Stimulated activated effector memory CD8-positive, alpha-beta T cell treated with anti-CD3 and anti-CD28 coated beads, Interleukin-12 subunit alpha, Interleukin-12 subunit beta, amount 100 ng/mL, for 72 hours (primary cell): ENCODE measurements at places on chromosomes 7 and 10.

- peak; percentile 93 for DNase-seq
Measured at GRCh38 chr7:101688183-101688831, 59.2 kb upstream of the MYL10 start.

DNA sequence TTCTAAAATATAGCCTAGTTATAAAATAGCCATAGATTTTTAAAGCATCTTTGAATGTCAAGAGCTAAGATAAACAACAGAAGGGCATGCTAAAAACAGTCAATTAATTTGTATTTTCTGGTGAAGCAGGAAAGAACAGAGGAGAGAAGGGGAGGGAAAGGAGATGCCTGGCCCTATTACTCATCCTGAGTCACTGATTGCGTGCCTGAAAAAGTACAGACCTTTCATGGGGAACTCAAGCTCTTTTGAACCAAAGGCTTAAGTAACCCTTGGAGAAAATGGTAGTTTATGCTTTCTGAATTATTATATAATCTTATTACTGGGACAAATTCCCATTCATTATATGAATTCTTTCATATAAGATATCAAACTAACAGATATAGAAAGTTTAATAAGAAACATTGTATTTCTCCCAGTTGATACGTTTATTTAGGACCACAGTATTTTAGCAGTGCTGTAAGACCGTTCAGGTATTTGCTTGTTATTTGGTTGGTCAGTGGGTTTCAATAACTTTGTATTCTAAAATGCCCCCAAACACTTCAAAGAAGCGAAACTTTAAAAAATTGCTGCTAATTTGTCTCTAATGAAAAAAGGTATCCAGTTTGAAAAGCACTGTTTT, 151.3 kb downstream of the HGF start:
- no peak for DNase-seq

- DNase-seq = no peak
Measured at GRCh38 chr7:1590887-1591286, 21.1 kb upstream of the PSMG3 start.

GRCh38 chr7:29265208-29265923, 70.8 kb downstream of the CHN2 start:
- DNase-seq = no peak

GRCh38 chr7:27661811-27662489, 733 bp downstream of the HIBADH start:
- no peak for DNase-seq

GRCh38 chr10:119500123-119500795, 42.3 kb downstream of the RGS10 start:
- DNase-seq = no peak

DNA sequence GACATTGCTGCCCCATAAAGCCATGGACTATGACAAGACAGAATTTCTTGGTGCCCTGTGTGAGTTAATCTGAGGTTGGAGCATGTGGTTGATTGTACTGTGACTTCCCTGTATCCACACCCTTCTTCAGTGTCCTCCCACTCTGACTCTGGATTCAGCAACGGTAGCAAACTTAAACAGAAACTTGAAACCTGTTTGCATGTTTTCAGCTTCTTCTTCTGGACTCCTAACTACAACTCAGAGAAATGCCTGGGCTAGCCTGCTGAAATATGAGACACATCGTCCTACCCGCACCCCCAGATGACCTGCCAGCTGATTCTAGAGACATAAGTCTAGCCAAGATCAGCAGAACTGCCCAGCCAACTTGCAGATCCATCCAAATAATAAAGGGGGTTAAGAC, 78.4 kb downstream of the IPMK start:
- DNase-seq = no peak

DNA sequence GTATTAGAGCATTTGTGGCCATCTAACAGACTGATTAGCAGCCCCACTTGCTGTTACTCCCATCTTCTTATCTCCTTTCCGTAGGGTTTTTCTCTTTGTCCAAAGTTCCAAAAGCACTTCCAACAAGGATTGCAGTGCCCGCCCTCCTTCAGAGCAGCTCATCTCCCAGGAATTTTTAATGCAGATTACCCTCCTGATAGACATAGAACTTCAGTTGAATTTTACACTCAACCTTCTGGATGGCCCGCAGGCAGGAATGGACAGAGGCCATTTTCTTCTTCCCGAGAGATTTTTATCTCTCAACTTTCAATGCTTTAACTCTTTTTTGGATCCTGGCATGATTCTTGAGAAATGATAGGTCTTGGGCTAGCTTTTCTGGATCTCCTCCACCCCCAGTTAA, 23.3 kb downstream of the PRKG1 start:
- DNase-seq = no peak

GRCh38 chr10:65284495-65285041, 1641.3 kb upstream of the LRRTM3 start:
- no peak for DNase-seq

DNA sequence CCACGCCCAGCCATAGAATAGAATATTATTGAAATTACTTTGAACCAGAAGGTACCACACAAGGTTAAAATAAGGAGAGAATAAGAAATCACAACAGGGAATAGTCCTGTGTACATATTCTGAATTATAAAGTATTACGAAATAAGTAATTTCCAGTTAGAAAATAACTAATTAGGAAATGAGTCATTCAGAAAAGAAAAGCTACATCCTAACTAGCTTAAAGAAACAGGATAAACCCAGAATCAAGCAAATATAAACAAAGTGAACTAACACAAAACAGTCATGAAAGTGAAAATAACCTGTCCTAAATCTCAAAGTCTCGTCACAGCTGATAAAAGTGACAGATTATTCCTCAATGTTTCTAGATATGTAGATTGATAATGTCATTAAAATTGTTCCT, 74.8 kb upstream of the NEBL start:
- no peak for DNase-seq

- no peak for DNase-seq
Measured at GRCh38 chr7:2373124-2373556, 18.5 kb downstream of the EIF3B start.

DNA sequence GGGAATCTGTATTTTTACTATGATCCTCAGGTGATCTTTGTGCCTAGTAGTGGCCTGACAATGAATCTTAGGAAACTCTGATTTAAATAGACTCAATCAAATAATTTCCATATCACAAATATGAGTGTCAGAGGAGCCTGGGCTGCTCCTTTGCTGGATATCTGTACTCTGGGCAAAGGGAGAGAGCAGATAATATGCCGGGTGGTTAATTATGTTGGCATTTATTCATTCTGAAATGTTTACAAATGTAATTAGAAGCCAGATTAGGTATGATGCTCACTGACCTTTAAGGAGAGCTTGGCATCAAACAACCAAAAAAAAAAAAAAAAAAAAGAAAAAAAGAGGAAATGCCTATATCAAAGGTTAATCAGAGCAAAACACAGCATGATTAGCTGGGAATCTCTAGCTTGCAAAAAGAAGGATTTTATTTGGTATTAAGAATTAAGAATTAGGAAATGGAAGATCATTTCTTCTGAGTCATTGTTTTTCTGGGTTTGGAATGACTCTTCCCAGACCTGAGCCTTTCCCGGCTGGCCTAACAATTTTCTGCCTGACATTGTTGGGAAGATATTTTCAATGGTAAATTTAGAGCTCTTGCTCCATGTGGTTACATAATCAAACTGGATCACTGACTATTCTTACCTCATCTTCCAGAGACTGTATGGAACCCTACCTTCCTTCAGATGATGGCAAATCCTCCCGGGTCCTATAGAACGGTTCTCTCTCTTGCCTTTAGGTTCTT, 365.3 kb downstream of the REEP3 start:
- no peak for DNase-seq

GRCh38 chr7:71665716-71666115, 533.8 kb downstream of the GALNT17 start:
- no peak for DNase-seq

- no peak for DNase-seq
Measured at GRCh38 chr7:3510101-3511020, 209.3 kb downstream of the SDK1 start.

DNA sequence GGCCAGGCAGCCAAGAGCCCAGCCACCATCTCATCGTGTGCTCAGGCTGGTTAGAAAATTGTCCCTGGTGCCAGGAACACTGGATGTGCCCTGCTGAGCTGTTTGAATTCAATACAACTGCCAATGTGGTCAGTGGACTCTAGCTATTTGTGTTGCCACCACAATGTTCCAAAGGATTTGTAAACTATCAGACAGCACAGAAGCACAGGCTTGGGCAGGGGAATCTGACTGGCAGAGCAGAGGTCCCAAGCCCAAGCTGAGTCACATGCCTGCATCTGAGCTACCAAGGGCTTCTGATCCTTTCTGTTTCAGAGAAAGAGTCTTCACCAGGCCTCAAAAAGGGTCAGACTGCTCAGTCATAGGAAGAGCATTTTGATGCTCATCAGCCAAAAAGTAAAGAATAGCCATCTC, 232.1 kb upstream of the SEMA3C start:
- DNase-seq = no peak

DNA sequence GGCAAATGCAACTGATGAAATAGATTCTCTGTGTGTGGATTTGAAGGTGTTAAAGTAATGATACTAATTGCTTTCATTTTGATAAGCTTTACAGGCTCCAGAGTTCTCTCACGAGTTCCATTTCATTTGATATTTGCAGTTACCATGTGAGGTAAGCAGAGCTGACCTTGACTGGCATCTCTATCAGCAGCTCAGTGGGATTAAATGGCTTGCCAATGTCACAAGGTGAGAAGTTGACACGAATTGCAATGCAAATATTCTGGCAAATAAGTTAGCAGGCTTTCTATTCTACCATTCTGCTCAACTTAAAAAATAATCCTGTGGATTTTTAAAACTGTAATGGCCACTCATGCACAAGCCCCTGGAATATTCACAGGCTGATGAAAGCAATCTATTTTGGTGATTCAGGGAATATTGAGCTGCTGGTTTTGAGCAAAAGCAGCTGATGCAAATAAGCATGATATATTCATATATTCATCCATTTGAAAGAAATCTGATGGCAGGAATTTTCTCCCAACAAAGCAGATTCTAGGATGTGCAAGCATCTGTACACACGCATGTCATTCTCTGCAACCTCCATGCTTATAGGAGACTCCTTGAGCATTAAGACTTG, 64.5 kb upstream of the ANKRD1 start:
- no peak for DNase-seq

- DNase-seq = no peak
Measured at GRCh38 chr10:103882285-103883007, 27.1 kb upstream of the SH3PXD2A start.

- DNase-seq = no peak
Measured at GRCh38 chr7:37289367-37289766, 159.3 kb downstream of the ELMO1 start.

DNA sequence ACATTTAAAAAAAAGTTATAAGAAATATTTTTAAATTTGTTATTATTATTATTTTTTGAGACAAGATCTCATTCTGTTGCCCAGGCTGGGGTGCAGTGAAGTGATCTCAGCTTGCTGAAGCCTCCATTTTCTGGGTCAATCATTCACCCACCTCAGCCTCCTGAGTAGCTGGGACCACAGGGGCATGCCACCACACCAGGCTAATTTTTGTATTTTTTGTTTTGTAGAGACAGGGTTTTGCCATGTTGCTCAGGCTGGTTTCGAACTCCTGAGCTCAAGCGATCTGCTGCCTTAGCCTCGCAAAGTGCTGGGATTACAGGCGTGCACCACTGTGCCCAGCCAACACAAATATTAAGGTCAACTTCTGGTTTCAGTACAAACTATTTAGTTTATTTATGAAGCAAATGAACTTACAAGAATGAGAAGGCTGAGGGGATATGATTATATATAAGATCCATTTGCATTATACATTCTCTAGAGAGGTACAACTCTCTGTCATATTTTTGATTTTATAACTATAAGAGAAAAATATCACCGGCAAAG, 45.9 kb upstream of the FAM133B start:
- DNase-seq = no peak

DNA sequence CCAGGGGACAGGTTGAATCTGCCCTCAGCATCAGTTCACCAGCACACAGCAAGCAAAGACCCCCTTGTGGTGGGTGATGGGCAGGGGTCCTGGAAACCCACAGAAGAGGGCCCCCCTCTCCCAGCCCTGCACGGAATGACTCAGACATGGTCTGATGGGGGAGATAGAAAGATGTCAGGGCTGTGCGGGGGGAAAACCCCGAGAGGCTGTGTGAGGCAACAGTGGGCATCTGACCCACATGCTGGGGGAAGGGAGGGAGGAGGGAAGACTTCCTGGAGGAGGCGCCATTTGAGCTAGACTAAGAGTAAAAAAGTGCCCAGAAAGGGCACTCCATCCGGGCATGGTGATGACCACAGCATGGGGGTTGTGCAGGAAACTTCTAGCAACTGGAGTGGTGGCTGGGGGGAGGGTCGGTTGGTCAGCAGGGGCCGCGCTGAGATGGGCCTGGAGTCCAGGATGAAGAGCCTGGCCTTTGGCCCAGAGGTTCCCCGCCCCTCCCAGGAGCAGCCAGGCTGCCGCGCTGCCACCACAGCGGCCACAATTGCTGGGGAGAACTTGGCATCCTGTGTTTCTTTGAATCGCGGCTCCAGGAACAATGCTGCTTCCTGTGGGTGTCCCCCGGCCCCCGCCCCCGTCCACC, 2.5 kb downstream of the LFNG start:
- peak; percentile 88 for DNase-seq

DNA sequence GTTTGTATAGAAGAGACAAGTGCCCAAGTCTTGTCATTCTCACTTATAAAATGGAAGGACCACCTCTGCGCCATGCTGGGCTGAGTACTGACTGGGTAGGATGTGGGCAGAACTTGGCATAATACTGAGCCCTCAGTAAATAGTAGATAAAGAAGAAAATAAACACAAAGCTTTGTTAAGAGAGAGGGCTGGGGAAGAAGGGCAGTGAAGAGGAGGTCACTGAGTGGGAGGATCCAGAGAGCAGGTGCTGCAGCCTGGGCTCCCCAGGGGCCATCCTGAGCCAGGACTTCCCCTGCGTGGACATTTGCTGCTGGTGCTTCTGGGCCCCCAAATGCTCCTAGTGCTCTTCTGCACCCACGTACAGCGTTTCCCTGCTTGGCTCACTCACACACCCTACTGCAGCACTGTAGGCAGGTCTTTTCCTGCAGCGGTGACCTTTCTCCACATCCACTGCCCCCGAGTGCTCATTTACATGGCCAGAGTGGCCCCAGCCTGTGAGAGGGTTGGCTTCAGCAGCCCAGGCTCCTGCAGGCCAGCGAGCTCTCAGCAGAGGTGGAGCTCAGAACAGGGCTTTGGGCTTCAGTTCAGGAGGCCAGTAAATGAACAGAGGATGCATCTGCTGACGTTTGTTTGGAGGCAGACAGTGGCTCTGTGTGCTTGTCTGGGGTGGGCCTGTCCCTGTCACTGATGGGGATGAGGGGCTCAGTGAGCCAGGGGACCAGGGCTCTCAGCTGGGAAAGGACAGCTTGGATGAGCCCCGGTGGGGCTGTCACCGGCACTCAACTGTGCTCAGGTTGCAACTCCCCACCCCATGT, 164.6 kb downstream of the ADARB2 start:
- no peak for DNase-seq

DNA sequence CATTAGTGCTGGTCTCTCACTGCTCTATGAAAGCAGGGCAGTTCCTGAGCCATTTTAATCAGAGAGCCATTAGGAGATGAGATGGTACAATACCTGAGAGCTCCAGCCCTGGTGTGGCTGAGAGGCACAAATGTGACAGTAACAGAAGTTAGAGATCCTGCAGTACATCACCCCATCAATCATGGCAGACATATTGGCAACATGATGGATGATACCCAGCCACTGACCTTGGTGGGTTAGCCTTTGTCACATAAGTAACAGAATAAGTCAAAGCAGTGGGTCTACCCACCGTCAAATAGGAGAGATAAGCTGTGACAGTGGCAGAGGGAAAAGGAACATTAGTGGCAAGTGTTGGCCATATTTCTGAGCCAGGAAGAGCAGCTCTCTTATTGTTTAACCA, 53.3 kb upstream of the NXPH1 start:
- no peak for DNase-seq
